ENCODE measurements at places on chromosomes 7 and 10. TPM values are rescaled to one million over a fixed set of nuclear protein-coding genes. Genes with fewer than 3 reads are reported as not detected.

DNA sequence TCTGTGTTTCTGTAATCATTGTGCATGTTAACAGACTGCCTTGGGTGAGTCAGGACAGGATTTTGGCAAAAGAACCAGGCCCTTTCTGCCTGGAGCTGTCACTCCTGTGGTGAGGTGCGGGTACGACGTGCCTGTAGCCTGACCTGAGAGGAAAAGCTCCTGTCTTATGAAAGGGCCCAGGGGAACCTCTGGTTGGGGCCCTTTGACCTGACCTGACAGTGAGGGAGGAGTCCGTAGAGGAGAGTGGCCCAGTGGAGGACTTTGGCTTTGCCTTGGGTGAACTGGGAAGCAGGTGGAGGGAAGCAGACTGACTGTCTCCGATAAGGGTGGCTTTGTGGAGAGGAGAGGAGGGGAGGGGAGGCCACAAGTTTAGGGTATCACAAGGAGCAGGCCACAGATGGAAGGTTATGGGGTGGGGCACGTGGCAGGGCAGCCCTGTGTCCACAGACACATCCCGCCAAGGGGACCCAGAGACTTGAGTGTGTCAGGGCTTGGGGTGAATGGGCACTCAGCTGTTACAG lies 6.9 kb downstream of the PFKP start:
- no peak for DNase-seq

The HOXA4 gene
- not detected for total RNA-seq

- no peak for DNase-seq
Observed at GRCh38 chr7:105044449-105045070, 30.6 kb downstream of the KMT2E start.

The PDZD7 gene
- 4.5 TPM for total RNA-seq

The GPC2 gene
- 71.9 TPM for total RNA-seq

DNA sequence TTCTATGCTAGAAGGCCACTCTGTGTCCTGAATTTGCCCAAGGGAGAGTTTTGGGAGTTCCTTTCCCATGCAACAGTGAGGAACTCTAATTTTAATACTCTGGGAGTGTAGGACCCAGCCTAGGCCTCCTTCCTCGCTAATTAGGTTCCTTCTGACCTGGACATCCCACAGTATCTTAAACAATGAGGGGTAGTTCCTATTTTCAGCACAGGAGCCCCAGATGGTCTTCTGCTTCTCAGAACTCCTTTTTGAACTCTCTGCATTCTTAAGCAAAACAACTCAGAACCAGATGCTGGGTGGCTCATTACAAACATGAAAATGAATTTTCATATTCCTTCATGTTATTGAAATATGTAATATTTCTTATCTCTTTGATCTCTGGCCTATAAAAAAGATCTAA lies 116.9 kb downstream of the LRMDA start:
- no peak for DNase-seq

The SLC39A12 gene
- 2.2 TPM for total RNA-seq

- DNase-seq, result no peak
Observed at GRCh38 chr10:80132299-80133139, at the start of gene PLAC9. TSS of gene PLAC9 (plus strand) at chr10:80132730. CDS start at chr10:80132763, 33 bp downstream.

GRCh38 chr10:20094226-20094976 lies 278.2 kb downstream of the PLXDC2 start:
- DNase-seq, result no peak

- no peak for DNase-seq
Observed at GRCh38 chr7:2384354-2385243, 18.8 kb upstream of the CHST12 start.

DNA sequence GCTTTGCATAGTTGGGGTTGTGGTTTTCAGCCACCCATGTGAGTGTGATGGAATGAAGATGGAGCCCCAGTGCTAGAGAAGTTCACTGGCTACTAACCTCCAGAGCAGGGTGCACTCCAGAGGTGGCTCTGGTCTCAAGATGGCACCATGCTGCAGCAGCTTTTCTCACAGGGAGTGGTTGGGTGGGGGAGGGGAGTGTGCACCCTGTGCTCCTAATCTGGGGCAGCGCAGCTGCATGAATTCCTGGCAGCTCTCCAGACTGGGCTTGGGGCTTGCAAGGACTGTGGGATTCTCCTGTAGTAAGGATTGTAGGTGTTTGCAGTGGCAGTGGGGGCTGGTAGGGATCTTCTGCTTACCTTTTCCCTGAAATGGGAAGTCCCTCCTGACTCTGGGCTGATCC lies 23.7 kb downstream of the PHTF2 start:
- DNase-seq, result no peak

GRCh38 chr7:134905375-134905774 lies 80.9 kb upstream of the AGBL3 start:
- DNase-seq, result no peak

DNA sequence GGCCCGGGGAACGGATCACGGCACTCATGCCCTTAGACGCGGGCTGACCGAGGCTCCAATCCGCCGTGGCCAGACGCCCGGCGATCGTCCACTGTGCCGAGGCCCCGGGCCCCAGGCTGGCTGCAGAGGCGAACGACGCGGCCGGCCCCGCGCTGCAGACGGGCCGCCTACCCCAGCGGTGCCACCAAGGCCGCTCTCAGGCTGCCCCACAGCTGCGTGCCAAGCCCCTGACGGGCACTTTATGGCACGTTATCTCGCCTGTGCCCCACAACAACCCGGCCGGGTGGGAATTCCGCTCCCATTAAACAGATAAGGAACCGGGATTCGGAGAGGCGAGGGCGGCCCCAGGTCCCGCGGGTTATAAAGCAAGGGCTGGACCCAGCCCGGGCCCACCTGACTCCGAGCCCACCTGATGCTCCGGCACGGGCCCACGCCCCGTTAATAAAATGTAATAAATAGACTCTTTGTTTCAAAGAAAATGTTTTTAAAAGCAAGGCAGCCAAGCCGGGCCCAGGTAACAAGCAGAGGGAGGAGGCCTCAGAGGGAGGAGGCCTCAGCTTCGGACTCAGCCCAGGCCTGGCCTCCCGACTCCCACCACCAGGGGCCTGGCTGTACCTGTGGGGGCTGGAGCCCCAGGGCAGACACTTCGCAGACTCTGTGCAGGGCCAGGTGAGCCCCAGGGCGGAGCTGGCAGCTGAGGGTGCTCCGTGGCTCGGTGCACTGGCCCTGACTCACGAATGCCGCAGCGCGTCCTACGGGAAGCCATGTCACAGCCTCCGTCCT lies 79.7 kb downstream of the FOXL3 start:
- DNase-seq, result no peak

DNA sequence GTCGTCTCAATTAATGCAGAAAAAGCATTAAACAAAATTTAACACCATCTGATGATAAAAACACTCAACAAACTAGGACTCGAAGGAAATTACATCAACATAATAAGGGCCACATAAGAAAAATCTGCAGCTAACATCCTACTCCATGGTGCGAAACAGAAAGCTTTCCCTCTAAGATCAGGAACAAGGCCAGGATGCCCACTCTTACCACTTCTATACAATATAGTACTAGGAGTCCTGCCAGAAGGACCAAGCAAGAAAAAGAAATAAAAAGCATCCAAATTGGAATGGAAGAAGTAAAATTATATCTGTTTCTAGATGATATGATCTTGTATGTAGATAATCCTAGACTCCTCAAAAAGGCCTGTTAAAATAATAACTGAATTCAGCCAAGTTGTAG lies 143.8 kb upstream of the GPR22 start:
- DNase-seq, result no peak

- peak; percentile 18 for DNase-seq
Observed at GRCh38 chr10:33334805-33335550, 511 bp upstream of the NRP1 start.

DNA sequence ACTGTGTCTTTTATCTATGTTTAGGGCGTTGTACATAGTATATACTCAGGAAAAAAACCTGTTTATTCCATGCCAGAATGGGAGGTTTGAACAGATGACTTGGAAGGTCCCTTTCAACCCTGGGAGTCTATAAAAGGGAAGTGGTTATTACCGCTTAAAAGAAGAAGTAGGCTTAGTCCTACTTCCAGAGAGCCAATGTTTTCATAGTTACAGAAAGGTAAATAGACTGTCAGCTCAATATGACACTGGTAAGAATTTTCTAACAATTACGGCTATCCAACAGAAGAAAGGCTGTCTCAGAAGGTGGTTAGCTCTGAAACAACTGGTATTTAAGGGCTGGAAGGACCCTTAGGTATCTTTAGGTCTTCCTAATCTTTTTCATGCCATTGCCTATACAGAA lies 1.1 kb upstream of the TFAM start:
- DNase-seq, result no peak

- DNase-seq, result no peak
Observed at GRCh38 chr10:63237396-63237795, 104.3 kb downstream of the NRBF2 start.

The WIPF3 gene
- total RNA-seq, result 5.6 TPM

The GRM3 gene
- 179 TPM for total RNA-seq
